ENCODE measurements at places on chromosomes 12 and 14.

DNA sequence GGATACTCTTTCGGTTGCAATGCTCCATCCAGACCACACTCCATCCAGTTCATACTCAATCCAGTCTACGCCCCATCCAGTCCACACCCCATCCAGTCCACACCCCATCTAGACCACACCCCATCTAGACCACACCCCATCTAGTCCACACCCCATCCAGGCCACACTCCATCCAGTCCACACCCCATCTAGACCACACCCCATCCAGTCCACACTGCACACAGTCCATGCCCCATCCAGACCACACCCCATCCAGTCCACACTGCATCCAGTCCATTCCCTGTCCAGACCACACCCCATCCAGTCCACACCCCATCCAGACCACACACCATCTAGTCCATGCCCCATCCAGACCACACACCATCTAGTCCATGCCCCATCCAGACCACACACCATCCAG lies 116.0 kb upstream of the RTL1 start:
- no peak for DNase-seq

DNA sequence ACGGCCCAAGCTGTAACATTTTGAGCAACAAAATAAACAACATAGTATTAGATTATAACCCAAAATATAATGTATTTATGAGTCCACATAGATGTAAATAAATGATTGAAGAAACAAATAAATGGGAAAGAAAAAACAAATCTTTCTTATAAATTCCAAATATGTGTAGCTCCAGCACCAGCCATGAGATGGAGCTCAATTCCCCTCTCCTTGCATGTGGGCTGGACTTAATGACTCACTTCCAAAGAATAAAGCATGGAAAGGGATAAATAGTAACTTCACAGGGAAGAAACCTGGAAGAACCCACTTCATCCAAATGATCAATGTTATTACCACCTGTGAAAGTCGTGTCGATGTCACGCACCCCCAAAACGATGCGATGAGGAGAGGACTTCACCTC lies 158.8 kb downstream of the RPAP3 start:
- peak; percentile 12 for DNase-seq

GRCh38 chr12:106249411-106250135 lies 1.8 kb upstream of the CKAP4 start:
- DNase-seq = peak; percentile 3

DNA sequence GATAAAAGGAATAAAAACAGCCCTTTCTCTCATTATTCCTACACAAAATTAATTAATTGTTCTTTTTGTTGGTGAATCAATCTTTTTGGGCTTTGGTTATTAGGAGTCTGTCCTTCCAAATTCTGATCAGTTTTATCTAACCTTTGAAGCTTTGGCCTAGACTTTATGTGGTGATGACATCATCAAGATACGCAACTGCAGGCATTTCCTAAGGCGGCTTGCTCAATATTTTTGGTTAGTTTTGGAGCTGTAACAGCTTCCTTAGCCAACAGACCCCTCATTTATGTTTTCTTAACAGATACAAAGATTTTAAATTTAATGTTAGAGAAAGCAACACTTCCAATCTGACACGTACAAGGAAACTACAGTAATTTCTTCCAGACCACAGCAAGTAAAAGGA lies 87.8 kb upstream of the PDE3A start:
- DNase-seq = no peak

- no peak for DNase-seq
Observed at GRCh38 chr14:68089146-68089731, 269.7 kb downstream of the RAD51B start.

DNA sequence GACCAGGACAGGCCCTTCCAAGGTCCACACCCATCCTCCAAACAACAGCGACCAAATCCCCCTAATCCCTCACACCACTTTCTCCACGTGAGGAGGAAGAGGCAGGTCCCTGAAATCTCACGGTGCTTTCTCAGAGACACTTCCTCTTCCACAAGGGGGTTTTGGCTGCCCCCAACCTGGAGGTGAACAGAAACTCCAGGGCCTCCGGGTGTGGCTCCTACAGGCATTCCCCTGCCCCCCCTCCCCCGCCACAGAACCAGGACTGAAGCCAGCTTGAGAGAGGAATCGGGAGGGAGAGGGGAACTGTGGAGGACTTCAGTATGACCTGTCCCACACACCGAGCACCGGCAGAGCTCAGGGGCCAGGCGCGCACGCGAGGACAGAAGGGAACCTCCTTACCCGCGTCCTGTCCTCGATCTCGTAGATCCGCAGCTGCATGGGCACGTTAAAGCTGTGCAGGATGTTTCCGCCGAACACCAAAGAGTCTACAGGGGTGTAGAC lies 60.2 kb downstream of the KDM2B start:
- DNase-seq = no peak

DNA sequence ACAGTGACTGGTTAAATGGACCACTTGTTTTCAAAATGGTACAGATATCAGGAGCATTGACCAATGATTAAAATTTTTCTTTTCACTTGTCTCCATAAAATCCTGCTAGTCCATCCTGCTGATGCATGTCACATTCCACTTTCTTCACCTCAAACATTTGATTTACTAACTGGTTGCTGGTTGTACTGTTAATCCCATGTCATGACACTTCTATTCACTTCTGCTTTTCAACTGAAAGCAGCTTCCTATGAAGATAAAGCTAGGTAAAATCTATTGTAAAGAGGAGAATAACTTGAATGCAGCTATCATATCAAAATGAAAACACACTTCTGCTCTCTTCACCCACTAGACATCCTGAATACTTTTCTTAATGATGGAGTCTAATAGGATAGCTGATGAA lies 149.6 kb upstream of the OTX2 start:
- no peak for DNase-seq

DNA sequence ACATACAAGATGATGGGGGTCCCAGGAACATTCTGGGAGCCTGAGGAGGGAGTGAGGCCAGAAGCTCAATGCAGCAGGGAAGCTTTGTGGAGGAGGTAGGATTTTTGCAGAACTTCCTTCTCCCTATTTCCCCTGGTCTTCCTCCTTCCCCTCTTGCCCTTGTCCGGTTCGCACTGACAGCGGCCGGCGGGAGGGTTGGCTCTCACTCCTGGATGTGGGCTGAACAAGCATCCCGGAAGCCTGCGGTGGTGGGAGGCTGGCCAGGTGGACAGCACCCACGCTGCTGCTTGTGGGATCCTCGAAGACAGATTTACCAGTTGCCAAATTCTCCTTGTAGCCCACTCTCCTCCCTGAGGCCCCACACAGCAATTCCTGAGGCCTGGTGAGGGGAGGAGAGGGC lies 112.2 kb downstream of the KCNA5 start:
- DNase-seq = no peak

- DNase-seq = no peak
Observed at GRCh38 chr12:120402217-120402616, 33.3 kb upstream of the MSI1 start.

DNA sequence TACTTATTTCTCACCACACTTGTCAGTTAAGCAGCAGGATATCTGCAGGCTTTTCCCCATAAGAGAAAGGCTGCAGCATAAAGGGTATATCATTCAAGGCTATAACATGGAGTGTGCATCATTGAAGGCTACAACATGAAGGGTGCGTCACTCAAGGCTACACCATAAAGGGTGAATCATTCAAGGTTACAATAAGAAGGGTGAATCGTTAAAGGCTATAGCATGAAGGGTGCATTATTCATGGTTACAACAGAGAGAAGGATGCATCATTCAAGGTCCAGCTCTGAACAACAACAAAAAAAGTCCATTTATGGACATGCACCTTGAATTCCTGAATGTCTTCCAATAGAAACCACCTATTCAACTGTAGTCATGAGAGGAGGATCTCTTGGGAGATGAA lies 32.8 kb upstream of the LUM start:
- no peak for DNase-seq

DNA sequence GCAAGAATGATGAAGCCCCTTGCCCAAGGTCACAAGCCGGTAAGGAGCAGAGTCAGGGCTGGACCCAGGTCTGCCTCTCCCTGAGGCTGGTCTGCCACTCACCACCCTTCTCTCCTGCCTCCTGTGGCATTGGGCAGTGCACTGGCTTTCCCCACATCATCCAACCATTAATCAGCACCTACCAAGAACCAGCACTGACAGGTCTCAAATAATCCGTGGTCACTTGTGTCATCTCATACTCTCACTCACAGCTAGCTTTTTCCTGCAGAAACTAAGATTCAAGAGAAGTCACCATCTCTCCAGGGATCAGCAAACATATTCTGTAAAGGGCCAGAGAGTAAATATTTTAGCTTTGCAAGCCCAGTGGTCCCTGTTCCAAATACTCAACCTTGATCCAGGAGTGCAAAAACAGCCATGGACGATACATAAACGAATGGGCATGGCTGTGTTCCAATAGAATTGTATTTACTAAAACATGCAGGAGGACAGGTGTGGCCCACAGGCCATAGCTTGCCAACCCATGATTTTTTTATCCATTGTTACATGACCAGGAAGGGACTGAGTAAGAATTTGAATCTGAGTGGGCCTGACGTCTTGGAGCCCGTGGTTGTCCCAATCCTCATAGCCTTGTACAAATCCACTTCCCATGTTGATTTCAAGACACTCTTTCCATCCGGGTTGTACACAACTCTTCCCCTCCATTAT lies 374.2 kb downstream of the BCL11B start:
- no peak for DNase-seq

DNA sequence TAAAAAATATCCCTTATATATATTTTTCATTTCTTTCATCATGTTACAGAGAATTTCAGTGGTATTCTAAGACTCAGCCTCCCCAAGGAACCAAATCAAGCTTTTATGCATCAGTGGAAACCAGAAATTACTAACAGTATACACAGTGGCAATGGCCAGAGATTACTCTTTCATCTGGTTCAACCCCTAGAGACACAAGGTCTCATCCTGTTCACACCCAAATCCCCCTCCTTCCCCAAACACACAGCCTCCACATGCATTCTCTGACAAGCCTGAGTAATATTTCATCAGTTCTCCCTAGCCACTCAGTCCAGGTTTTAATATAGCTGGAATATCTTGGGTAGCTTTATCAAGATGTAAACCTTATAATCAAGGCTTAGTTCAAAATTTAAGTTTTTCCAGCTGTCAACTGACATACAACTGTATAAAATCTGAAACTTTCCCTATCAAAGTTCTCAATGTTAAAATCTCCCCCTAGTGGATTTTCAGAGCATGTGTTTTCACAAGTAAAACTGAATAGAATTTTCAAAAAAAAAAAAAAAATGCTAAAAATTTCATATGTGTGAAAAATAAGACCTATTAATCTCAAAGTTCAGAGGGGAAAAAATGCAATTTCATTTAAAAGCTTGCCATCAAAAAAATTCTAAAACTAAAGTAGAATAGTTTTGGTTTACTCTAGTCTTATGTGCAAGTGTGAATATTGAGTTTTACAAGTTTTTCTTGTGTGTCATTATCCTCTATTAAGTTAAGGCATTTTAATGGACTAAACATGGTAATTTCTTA lies 10.5 kb upstream of the SSTR1 start:
- DNase-seq = no peak

DNA sequence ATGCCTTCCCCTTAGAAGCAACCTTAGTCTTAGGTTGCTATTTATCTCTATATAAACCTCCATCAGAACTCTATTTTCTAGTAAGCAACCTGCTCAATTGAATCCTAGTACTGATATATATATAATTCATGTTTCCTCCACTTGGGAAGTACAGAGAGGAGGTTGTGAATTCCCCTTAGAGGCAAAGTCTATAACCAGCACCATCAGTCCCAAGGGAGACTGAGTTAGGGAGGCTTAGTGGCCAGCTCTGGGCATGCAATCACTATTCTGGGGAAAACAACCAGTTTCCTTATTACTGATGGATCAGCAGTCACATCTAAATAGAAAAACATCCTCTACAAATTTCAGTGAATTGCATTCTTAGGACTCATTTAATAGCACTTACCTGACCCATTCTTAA lies 489.1 kb downstream of the RMST start:
- DNase-seq = no peak

GRCh38 chr14:36513012-36513420 lies 7.0 kb downstream of the NKX2-1 start:
- DNase-seq = peak; percentile 68

- no peak for DNase-seq
Observed at GRCh38 chr14:71472356-71473340, 459.6 kb upstream of the RGS6 start.

DNA sequence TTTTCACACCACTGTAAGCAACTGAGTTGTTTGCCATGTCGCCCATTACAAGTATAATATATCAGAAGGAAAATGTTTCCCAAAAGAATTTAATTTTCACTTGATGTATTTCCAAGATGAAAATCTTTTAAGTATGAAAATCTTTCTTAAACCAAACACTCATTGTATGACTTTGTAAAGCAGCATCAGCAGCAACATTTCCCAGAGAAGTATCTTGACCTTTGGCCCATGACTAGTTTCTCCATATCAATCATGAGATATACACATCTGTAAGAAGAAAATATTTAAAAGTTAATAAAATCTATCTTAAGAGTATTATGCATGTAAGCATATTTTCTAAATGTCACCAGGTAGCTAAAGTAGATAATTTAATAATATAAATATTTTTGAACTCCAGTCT lies 52.8 kb downstream of the ATP2B1 start:
- DNase-seq = no peak

GRCh38 chr14:102645746-102646440 lies 53.4 kb downstream of the RCOR1 start:
- DNase-seq = no peak

DNA sequence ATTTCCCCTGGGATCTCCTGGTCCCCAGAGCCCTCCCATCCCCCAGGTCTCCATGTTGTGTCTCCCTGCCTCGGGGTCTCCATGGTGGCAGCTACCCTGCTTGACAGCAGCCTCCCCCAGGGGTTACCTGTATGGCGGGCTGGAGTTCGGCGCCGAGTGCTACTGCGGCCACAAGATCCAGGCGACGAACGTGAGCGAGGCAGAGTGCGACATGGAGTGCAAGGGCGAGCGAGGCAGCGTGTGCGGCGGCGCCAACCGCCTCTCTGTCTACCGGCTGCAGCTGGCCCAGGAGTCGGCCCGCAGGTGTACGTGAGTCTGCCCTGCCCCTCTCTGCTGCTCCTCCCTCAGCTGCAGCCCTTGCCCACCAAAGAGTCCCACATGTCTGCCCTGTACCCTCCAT lies 80.9 kb downstream of the WSCD2 start:
- no peak for DNase-seq

GRCh38 chr12:31804185-31804504 lies 75.3 kb upstream of the AMN1 start:
- no peak for DNase-seq

- DNase-seq = no peak
Observed at GRCh38 chr12:11609045-11609444, 40.4 kb upstream of the ETV6 start.

GRCh38 chr14:68762953-68763764 lies 29.7 kb downstream of the ZFP36L1 start:
- DNase-seq = no peak

GRCh38 chr12:105956662-105957457 lies 181.9 kb downstream of the NUAK1 start:
- no peak for DNase-seq

DNA sequence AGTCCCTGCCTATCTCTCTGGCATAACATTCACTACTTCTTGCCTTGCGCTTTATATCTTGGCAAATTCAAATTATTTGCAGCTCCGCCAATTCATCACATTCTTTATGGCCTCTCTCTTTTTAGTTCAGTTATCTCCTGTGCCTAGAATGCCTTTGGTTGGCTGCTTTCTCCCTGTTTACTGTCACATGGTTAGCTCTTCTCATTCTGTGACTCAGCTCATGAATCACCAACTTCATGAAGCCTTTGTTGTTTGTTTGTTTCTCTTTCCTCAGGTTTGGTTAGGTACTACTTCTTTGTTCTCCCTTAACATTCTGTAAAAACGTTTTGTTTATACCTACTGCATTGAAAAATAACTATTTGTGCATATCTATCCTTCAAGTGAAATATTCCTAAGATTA lies 376.5 kb upstream of the GARIN6 start:
- DNase-seq = no peak

Data from NCI-H524 (cell line).